ENCODE measurements at places on chromosomes 6 and 20. TPM values are rescaled to one million over a fixed set of nuclear protein-coding genes. Genes with fewer than 3 reads are reported as not detected.

The SAMD3 gene
- 0.90 TPM for total RNA-seq

The MOG gene
- total RNA-seq: not detected

The PTK6 gene
- total RNA-seq: 39.5 TPM

The TMEM217 gene
- total RNA-seq: 1.6 TPM

The DEFB124 gene
- not detected for total RNA-seq

DNA sequence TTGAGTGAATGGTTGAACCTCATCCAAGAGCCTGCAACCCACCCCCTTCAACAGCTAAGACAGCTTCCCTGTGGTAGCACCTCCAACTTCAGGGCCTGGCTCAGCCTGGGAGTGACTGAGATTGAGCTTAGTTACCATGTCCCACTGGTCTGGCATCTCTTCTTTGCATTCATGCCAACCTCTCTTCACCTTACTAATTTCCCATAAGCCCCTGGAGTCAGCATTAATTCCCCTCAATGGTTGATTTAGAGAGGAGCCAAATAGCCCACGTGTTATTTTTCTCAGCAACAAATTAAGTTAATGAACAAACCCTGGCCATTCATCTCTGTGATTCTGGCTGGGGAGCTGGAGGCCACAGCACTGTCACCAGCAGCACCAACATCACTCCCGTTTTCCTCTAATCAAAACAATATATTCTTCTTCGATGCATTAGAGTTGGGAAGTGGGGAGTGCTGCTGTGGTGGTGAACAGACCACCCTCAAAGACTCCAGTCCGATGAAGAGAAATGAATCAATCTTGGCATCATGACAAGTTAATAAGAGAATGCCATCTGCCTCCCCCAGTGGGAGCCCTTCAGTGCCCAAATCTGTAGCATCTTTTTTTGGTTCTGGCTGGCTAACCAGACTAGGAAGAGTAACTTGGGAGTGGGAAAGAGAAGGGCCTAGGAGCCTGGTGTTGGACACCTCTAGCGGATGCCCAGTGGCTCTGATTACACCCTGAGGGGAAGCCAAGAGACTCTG, 316.9 kb upstream of the RNF24 start:
- no peak for DNase-seq

DNA sequence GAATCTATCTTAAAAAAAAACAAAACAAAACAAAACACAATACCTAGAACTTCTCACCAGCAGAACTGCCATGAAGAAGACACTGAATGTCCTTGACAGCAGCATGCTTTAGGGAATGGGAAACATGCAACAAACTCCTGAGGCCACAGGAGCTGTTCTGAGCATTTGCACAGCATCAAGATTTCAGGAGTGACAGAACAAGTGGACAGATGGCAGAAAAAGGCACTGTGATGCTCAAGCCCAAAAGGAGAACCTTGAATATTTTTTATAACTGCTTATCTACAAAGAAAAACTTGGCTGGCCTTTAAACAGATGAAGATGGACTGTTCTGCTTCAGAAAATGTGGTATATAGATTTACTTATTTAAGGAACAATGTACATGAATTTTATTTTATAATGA, 158.9 kb downstream of the RALGAPA2 start:
- no peak for DNase-seq

GRCh38 chr6:154095571-154095970, 56.5 kb downstream of the OPRM1 start:
- DNase-seq: no peak

- no peak for DNase-seq
Measured at GRCh38 chr6:142416179-142416578, 114.4 kb downstream of the ADGRG6 start.

- no peak for DNase-seq
Measured at GRCh38 chr6:140636908-140637402, 1262.5 kb upstream of the CITED2 start.

Measured in mucosa of descending colon (tissue), 3 donors.